ENCODE measurements at places on chromosomes 11 and 22.

DNA sequence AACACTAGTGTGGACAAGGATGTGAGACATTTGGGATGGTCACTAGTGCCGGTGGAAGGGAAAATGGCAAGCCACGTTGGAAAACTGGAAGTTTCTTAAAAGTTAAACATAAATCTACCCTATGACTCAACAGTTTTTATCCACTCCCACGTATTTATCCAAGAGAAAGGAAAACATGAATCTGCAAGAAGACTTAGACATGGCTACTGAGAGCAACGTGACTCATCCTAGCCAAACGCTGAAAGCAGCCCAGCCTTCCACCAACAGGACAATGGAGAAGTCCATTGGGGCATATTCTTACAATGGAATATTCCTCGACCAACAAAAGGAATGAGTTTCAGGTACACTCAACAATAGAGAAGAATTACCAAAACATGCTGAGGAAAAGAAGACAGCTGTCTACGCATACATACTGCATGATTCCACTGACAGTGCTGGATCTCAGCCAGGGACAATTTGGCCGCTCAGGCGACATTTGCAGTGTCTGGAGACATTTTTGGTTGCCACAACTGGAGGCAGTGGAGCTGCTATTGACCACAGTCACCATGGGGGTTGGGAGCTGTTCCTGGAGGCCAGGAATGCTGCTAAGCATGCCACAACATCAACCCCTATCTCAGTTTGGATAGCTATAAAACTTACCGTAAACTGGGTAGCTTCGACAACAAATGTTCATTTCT, 21.2 kb downstream of the SYT13 start:
- no peak for DNase-seq

GRCh38 chr11:61106894-61107470, 4.7 kb downstream of the CD5 start:
- no peak for DNase-seq

GRCh38 chr11:116640641-116641402, 132.0 kb downstream of the BUD13 start:
- DNase-seq: no peak

GRCh38 chr11:87397011-87397865, 359.5 kb downstream of the TMEM135 start:
- no peak for DNase-seq

- no peak for DNase-seq
Observed at GRCh38 chr22:32846780-32847491, 45.4 kb downstream of the TIMP3 start.

- DNase-seq: no peak
Observed at GRCh38 chr22:27420817-27421361, 380.7 kb downstream of the MN1 start.

DNA sequence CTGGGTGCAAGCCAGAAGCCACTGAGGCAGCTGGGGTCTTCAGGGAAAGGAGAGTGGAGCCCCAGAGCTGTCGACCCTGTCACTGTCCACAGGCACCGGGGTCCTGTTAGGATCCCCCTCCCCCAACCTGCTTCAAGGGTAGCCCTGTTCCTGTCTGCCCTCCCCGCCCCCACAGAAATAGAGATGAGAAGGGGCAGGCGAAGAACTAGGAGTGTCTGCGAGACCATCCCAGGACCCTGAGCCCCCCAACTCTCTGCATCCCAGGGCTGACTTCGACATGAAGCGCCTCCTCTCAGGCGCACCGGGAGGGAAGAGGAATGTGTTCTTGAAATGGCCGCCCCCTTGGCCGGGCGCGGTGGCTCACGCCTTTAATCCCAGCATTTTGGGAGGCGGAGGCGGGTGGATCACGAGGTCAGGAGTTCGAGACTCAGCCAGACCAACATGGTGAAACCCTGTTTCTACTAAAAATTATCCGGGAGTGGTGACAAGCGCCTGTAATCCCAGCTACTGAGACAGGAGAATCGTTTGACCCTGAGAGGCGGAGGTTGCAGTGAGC, 607 bp upstream of the ZNF70 start:
- DNase-seq: no peak

- no peak for DNase-seq
Observed at GRCh38 chr11:75100314-75100713, 3.6 kb upstream of the OR2AT4 start.

DNA sequence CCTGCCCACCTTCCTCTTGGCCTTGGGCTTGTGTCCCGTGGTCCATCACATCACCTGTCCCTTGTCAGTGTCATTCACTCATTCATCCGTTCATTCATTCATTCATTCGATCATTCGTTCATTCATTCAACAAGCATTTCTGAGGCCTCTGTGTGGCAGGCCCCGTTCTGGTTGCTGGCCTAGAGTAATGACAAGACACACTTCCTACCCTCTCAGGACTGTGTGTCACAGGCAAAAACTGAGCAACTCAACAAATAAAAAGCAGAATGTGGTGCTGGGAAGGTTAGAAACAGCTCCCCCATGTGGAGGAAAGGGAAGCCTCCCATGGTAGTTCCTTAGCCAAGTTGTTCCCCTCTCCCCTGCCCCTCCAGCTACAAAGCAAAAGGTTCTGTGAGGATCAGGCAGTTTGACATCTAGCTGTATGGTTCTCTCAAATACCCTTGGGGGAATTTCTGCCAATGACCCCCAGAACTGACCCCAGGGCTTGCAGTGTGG, 1.6 kb upstream of the OMP start:
- peak; percentile 24 for DNase-seq

DNA sequence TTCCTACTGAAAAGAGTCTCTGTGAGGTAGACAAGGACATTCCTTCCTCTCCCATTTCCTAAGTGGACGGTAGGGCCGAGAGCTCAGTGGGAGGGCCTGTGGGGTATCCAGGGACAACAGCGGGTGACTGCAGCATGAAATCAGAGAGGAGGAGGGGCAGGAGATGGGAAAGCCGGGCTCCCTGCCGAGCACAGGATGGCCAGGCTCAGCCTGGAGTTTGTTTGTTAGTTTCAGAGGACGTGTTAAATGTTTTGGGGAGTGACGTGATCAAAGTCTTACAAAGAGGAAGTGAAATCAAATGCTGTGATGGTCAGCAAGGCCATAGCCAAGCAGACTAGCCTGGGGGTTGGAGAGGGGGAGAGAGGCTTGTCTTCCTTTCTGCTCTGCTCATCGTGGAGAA, 152.7 kb downstream of the ADAMTS15 start:
- no peak for DNase-seq

GRCh38 chr11:85827748-85828639, 17.1 kb upstream of the SYTL2 start:
- no peak for DNase-seq

- DNase-seq: no peak
Observed at GRCh38 chr11:104148074-104148473, 15.9 kb downstream of the PDGFD start.

DNA sequence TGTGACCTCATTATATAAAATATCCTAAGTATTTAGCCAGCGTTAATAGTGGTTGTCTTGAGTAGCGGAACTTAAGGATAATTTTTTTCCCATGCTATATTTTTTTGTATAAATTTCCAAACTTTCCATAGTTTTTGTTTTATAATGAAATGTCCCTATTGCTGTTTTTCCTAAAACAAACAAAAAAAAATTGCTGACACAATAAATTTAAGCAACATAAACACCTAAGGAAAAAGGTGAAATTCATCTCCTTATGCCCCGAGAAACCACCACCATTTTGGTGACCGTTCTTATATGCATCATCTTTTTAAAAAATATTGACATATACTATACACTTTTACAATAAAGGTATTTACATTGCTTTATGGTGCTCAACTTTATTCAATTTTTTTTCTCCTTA, 708.8 kb upstream of the ANO5 start:
- no peak for DNase-seq

- DNase-seq: no peak
Observed at GRCh38 chr11:101848262-101848661, 66.5 kb upstream of the CEP126 start.

DNA sequence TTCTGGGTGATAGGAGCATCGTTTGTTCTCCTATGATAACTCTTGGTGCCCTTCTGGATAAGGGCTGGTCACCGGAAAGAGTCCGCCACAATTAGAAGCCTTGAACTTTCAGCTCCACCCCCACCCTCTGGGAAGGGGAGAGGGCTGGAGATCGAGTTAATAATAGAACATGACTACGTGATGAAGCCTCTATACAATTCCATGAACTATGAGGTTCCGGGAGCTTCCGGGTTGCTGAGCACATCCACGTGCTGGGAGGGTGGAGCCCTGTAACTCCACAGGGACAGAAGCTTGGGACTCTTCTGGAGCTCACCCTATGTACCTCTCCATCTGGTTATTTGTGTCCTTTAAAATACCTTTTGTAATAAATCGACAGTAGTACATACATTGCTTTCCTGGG, 40.3 kb downstream of the ARHGAP42 start:
- DNase-seq: no peak

GRCh38 chr11:23112987-23113886, 253.0 kb upstream of the CCDC179 start:
- no peak for DNase-seq

DNA sequence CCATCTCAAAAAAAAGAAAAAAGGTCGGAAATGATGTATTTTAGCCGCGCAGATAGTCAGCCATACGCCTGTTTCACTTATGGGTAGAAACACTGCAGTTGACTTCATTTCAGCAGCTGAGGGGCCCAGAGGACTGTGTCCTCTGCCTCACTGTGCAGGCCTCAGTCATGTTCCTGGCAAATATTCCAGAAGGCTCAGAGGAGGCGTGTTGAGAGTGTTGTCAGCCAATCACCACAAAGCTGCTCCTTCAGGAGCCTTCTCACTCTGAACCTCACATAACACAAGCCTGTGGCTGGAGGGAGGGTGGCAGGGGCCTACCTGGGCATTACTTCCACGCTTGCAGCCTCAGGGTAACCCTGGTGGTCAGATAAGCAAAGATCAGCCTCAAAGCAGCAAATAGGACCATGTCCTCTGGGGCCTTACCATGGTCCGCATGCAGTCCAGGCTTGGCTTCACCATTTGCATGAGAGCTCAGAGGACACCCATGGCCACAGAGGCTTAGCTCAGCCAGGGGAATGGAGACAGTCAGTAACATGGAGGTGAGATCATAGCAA, 17.3 kb upstream of the TREH start:
- DNase-seq: no peak

DNA sequence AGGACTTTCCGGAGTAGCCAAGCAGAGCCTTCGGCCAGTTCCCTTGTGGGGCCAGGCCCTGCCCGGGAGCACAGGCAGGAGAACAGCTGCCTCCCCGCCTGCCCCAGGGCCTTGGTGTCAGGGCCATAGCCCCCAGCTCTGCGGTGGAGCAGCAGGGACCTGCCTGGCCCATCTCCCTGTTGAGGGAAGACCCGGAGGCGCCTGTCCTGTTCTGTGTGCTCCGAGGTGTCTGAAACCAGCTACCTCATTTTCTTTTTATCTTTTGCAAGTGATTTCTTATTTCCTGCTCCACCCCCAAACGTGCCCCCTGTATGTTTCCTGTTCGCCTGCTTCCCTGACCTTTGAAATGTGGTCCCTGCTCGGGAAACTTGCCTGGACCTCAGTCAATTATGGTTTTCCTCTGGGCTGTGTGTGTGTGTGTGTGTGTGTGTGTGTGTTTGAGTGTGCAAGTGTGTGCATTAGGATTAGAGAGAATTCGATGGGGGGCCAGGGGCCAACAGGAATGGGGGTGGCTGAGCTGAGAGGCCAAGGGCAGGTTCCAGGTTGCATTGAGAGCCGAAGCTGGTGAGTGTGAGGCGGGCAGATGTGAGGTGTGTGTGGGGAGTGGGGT, 19.1 kb downstream of the LRP5 start:
- DNase-seq: no peak

- no peak for DNase-seq
Observed at GRCh38 chr11:707817-708420, 1.9 kb downstream of the EPS8L2 start.

- no peak for DNase-seq
Observed at GRCh38 chr11:119338965-119339588, 1.6 kb downstream of the C1QTNF5 start.

- DNase-seq: no peak
Observed at GRCh38 chr22:28410050-28410816, 269.4 kb downstream of the TTC28 start.

DNA sequence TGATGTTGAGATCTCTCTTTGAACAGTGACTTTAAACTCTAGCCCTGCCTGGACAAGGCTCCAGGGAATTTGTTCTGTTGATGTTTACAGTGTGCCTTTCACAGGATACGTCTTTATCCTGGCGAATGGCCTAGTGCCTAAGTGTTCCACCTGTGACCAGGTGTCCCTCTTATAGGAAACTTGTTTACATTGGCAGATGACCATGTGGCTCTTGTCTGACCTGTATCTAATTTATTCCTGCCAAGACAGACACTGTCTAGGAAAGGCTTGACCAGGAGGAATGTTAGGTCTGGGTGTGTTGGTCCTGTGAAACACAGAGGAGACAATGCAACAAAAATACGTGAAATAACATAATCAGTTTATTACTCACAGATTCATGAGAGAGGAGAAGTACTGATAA, 875.6 kb downstream of the METTL15 start:
- DNase-seq: no peak

- DNase-seq: no peak
Observed at GRCh38 chr22:43226377-43227238, 39.7 kb upstream of the TTLL12 start.

DNA sequence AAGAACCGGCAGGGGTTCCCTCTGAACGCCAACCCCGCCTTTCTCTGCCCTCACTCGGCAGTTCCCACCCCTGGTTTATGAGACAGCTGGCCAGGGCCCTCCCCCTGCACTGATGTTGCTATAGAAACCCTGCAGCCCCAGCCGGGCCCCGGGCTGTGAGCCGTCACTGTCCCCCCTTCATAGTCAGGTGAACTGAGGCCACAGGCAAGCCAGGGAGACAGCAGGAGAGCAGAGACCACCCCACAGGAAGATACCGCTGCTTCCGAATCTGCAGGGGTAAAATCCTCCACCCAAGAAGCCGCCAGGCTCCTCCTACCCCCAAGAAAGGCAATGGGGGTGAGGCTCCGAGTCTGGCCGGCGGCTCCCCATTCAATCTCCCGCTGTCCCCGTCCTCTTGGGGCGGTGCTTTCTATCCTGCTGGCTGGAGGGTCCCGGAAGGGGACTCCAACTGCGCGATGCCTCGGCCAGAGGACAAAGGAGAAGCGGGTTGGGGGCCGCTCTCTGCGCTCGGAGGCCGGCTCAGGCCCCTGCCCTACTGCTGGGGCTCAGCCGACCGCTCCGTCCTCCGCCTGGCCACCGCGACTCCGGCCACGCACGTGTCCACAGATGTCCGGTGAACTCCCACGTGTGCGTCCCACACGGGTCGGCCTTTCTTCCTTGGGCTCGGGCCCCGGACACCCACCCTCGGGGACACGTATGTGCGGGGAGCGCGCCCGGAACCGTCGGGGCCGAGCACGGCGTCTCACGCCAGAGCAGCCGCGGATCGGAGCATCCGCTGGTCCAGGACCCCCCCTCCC, 587 bp downstream of the SLC25A22 start:
- peak; percentile 74 for DNase-seq

DNA sequence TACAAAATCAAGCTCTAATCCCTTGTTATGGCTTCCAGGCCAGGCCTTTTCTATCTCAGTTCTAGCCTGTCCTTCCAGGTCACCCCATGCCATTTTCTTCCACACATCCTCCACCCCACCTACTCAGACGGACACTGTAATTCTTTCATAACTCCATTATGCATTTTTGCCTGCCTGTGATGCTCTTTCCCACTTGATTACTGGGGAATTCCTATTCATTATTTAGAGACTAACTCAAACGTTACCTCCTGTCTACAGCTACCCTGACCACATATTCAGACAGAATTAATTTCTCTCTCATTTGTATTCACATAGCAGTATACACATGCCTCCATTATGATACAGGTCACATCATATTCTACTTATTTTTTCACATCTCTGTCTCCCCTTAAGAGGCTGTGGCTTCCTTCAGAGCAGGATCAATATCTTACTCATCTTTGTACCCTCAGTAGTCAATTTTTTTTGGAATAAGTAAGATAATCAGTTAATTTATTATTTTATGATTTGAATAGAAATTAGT, 156.5 kb upstream of the ZC3H12C start:
- DNase-seq: no peak

- no peak for DNase-seq
Observed at GRCh38 chr11:134516529-134516928, 104.5 kb upstream of the B3GAT1 start.

All from T-helper 2 cell (primary cell).